Activated CD4-positive, alpha-beta T cell treated with anti-CD3 and anti-CD28 coated beads for 36 hours (primary cell): ENCODE measurements at places on chromosomes 6 and 20. TPM values are rescaled to one million over a fixed set of nuclear protein-coding genes. Genes with fewer than 3 reads are reported as not detected.

The RSPO4 gene
- not detected for total RNA-seq

The PACSIN1 gene
- 0.14 TPM for total RNA-seq

The PRR18 gene
- total RNA-seq = 0.11 TPM

The ZSCAN16 gene
- 2.6 TPM for total RNA-seq

The ZDHHC14 gene
- 2.4 TPM for total RNA-seq

The ANGPT4 gene
- total RNA-seq = not detected

The FAXC gene
- 0.16 TPM for total RNA-seq

The MOG gene
- total RNA-seq = not detected

- no peak overlapping the region for H3K4me3 ChIP-seq
- H3K4me1 ChIP-seq = no peaks in the 10 kb centered on the region
- DNase-seq = no peak
- peaks cover 1% of the 10 kb centered on the region for H3K36me3 ChIP-seq
- no peaks in the 10 kb centered on the region for H3K27me3 ChIP-seq
Measured at GRCh38 chr6:111032484-111033140, 50.8 kb downstream of the RPF2 start.

GRCh38 chr20:47455133-47456040, 46.3 kb upstream of the NCOA3 start:
- no peak overlapping the region for H3K4me3 ChIP-seq
- no peaks in the 10 kb centered on the region for H3K36me3 ChIP-seq
- no peaks in the 10 kb centered on the region for H3K27me3 ChIP-seq
- H3K4me1 ChIP-seq = peaks cover 41% of the 10 kb centered on the region

DNA sequence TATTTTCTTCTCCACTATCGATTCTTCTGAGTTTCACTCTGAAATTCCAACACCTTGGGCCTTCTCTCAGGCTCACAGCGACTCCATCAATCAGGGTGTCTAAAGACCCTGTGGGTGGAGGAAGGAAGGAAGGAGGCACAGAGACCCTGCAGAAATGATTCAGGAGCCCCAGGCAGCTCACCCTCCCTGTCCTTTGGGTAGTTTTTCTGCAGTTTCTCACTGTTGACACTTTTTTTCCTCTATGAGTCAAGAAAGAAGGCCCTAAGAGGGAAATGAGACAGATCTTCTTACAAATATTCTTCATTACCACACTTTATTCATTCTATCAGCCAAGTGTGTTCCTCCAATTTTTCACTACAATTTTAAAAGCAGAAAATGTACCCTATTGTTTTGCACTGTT, 34.2 kb upstream of the TBXT start:
- peaks cover 2% of the 10 kb centered on the region for H3K27me3 ChIP-seq
- H3K36me3 ChIP-seq = no peaks in the 10 kb centered on the region
- no peak for DNase-seq
- H3K4me1 ChIP-seq = peaks cover 2% of the 10 kb centered on the region
- H3K4me3 ChIP-seq = no peak overlapping the region
- no peak overlapping the region for H3K27ac ChIP-seq

DNA sequence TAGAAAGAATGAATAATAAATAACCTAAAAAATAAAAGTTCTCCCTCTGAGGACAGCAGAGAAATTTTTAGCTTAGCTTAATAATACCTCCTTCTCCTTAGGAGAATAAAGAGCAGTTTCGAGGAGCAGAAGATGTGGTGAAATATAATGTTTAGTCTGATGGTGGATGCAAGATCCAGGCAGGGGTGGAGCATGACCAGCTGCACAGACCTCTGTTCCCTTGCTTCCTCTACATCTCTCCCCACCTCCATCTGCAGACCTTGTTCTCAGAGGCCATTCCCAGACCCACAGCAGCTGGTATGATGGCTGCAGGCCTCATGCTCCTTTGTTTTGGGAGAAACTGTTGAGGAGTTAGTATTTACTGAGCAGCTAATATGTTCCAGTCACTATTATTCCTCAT, 1.5 kb downstream of the BTN3A2 start:
- peak overlapping the region; percentile 61 for H3K27ac ChIP-seq
- H3K4me1 ChIP-seq = peaks cover 58% of the 10 kb centered on the region

- H3K4me3 ChIP-seq = no peak within 1 kb of the TSS
- H3K27ac ChIP-seq = no peak within 1 kb of the TSS
- no peak for DNase-seq
Measured at GRCh38 chr6:34556031-34556471, at the start of gene SPDEF. SPDEF (minus strand) TSS chr6:34556329; CDS start chr6:34544455, 11,874 bp downstream.

GRCh38 chr6:107740496-107741190, 83.5 kb downstream of the SCML4 start:
- H3K4me1 ChIP-seq = peaks cover 68% of the 10 kb centered on the region
- H3K27ac ChIP-seq = peak overlapping the region; percentile 92
- peaks cover 36% of the 10 kb centered on the region for H3K36me3 ChIP-seq
- peak; percentile 53 for DNase-seq
- H3K27me3 ChIP-seq = no peaks in the 10 kb centered on the region

DNA sequence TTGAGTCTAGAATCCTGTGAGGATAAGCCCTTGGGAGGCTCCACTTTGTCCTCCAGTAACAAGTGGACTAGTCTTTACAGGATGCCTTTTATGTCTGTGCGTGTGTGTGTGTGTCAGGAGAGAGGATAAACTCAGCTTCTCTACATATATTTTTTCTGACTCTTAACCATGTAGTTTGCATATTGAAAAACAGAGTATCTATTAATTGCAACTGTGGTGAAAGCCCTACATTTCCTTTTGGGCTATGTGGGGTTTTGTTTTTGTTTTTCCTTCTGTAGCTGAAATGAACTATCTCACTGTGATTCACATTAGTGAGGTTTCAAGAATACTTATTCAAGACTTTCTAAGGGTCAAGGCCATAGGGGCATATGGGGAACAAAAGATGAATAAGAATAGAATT, 17.7 kb downstream of the TPBG start:
- no peak overlapping the region for H3K4me3 ChIP-seq
- no peaks in the 10 kb centered on the region for H3K4me1 ChIP-seq
- H3K36me3 ChIP-seq = no peaks in the 10 kb centered on the region
- DNase-seq = no peak
- H3K27me3 ChIP-seq = peaks cover 3% of the 10 kb centered on the region

GRCh38 chr6:16696496-16696895, 64.8 kb downstream of the ATXN1 start:
- H3K4me1 ChIP-seq = peaks cover 85% of the 10 kb centered on the region
- H3K36me3 ChIP-seq = peaks cover 3% of the 10 kb centered on the region
- no peak overlapping the region for H3K27ac ChIP-seq
- no peak for DNase-seq
- no peaks in the 10 kb centered on the region for H3K27me3 ChIP-seq

DNA sequence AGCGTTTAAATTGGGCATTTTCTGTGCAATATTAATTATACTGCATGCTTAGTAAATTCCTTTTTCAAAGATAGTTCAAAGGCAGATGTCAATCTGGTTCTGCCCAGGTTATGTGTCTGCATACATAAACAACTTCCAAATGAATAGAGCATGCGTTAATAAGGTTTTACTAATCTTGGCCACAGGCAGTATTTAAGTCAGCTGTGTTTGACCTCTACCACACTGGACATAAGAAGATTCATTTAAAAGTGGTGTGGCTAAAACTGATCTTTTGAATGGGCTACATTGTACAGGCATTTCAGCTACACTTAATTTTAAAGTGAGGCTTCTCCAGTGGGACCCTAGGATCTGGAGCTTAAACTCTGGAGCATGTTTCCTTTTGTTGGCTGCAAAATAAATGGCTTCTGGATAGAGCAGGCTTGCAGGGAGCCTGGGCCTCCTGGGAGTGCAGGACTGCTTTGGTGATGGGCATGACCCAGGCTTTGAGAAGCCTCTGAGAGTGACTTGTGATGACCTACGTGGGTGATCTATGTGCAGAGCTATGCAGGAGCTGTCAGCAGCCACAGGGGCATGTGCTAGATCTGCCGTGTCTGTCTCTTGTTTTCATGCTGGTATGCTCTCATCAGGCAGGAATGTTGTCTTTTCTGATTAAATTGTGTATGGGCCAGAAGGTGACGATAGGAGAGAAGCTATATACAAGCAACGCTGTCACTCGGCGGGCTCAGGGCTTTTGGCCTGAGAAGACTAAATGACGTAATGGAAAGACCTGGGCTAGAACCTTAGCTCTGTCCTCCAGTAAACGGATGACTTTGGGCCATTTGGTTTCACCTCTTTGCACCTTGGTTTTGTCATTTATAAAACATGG, 331.2 kb downstream of the QKI start:
- H3K36me3 ChIP-seq = no peaks in the 10 kb centered on the region
- H3K4me1 ChIP-seq = peaks cover 1% of the 10 kb centered on the region
- H3K27ac ChIP-seq = no peak overlapping the region
- H3K4me3 ChIP-seq = no peak overlapping the region
- H3K27me3 ChIP-seq = peaks cover 4% of the 10 kb centered on the region

- H3K4me3 ChIP-seq = no peak overlapping the region
- no peak overlapping the region for H3K27ac ChIP-seq
- no peaks in the 10 kb centered on the region for H3K4me1 ChIP-seq
Measured at GRCh38 chr6:55746473-55746872, 128.9 kb downstream of the BMP5 start.

- no peak overlapping the region for H3K4me3 ChIP-seq
- DNase-seq = no peak
- H3K27ac ChIP-seq = no peak overlapping the region
- peaks cover 17% of the 10 kb centered on the region for H3K4me1 ChIP-seq
- H3K27me3 ChIP-seq = peaks cover 42% of the 10 kb centered on the region
Measured at GRCh38 chr6:82360552-82360951, 3.1 kb upstream of the TPBG start.

DNA sequence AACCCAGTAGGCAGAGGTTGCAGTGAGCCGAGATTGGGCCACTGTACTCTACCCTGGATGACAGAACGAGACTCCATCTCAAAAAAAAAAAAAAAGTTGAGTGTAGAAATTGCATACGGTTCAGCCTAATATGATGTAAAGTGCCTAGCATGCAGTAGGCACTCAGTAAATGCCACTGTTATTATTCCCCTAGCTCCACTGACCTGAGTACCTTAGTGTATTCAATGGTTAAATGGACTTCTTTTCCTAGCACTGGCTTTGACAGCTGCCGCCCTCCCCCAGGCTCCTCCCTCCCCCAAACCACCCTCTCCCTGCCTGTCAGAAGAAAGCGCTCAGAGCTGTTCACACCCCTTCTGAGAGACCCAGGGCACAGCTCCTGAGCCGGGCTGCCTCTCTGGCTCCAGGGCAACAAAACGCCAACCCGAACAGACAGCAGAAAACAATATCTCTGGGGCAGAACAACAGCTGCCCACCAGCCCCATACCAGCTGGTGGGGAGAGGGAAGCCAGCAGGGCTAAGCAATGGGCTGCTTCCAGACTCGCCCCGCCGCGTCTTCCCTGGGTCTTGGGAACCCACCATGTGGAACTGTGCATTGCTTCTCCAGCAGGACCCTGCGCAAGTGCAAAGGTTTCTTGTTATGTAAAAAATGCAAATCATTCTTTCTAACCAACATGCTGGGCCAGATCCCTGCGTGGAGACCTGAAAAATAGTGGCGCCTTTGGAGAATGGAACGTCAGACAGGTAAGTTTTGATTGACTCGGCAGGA, 4.5 kb downstream of the CPNE5 start:
- no peak overlapping the region for H3K27ac ChIP-seq
- peaks cover 17% of the 10 kb centered on the region for H3K27me3 ChIP-seq
- H3K4me1 ChIP-seq = peaks cover 2% of the 10 kb centered on the region
- no peaks in the 10 kb centered on the region for H3K36me3 ChIP-seq
- DNase-seq = no peak
- H3K4me3 ChIP-seq = no peak overlapping the region

GRCh38 chr20:4721719-4722118, at the start of gene PRND:
PRND (plus strand) TSS chr20:4721909; CDS start chr20:4724552, 2,643 bp downstream.
- no peak for DNase-seq
- peaks cover 11% of the 10 kb centered on the region for H3K4me1 ChIP-seq
- no peak within 1 kb of the TSS for H3K27ac ChIP-seq
- no peak within 1 kb of the TSS for H3K4me3 ChIP-seq
- no peaks in the 10 kb centered on the region for H3K27me3 ChIP-seq
- no peaks in the 10 kb centered on the region for H3K36me3 ChIP-seq

GRCh38 chr20:56974499-56975250, 291.8 kb downstream of the BMP7 start:
- no peak overlapping the region for H3K27ac ChIP-seq
- H3K4me3 ChIP-seq = no peak overlapping the region
- no peaks in the 10 kb centered on the region for H3K36me3 ChIP-seq
- no peaks in the 10 kb centered on the region for H3K4me1 ChIP-seq
- H3K27me3 ChIP-seq = peaks cover 36% of the 10 kb centered on the region
